ENCODE measurements at places on chromosomes 3 and 15.

DNA sequence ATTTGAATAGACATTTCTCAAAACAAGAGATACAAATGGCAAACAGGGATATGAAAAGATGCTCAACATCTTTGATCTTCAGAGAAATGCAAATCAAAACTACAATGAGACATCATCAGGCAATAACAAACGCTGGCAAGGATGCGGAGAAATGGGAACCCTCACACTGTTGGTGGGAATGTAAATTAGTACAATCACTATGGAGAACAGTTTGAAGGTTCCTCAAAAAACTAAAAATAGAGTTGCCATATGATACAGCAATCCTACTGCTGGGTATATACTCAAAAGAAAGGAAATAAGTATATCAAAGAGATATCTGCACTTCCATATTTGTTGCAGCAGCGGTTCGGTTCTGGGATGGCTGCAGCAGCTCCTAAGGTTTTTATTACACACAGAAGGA, 16.8 kb upstream of the LARS2 start:
- no peak for DNase-seq

GRCh38 chr3:154275965-154276364, 48.3 kb downstream of the DHX36 start:
- no peak for DNase-seq

- no peak for DNase-seq
Observed at GRCh38 chr15:88249220-88249619, 7.3 kb downstream of the NTRK3 start.

DNA sequence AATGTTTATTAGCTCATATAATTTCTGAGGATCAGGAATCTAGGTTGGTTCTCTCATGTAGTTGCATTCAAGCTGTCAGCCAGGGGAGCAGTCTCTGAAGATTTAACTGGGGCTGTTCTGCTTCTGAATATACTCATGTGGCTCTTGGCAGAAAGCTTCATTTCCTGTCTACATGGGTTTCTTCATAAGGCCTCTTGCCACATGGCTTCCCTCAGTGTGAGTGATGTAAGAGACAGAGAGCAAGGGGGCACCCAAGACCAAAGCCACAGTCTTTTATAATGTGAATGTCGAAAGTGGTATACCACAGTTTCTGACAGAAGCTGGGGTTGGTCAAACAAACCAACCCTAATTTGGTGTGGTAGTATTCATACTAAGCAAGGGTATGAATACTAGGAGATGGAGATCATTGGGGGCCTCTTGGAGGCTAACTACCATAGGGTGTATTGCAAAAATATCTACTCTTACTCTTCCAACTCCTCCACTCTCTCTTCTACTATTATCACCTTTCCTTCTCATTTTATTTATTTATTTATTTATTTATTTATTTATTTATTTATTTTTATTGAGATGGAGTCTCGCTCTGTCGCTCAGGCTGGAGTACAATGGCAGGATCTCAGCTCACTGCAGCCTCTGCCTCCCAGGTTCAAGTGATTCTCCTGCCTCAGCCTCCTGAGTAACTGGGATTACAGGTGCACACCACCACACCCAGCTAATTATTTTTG, 123.8 kb downstream of the B3GALNT1 start:
- peak; percentile 21 for DNase-seq

Data from stimulated activated naive B cell treated with anti-CD40 and anti-IgM and Interleukin-4, amounts not matched to agents 10 μg/mL and 1 μg/mL and 100 μg/mL, for 72 hours (primary cell).